ENCODE measurements at places on chromosomes 7 and 10.

- DNase-seq = no peak
Observed at GRCh38 chr7:116315803-116316202, 105.5 kb downstream of the TES start.

DNA sequence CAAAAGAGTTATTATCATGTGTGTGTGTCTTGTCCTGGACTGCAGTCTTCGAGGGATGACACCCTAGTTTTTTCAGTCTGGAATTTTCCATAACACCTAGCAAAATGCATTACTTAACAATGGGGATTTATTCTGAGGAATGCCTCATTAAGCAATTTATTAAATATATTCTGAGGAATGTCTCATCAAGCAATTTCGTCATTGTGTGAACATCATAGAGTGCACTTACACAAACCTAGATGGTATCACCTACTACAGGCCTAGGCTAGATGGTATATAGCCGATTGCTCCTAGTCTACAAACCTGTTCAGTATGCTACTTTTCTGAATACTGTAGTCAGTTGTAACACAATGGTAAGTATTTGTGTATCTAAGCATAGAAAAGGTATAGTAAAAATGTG is 1.1 kb upstream of the STEAP4 start:
- DNase-seq = no peak

DNA sequence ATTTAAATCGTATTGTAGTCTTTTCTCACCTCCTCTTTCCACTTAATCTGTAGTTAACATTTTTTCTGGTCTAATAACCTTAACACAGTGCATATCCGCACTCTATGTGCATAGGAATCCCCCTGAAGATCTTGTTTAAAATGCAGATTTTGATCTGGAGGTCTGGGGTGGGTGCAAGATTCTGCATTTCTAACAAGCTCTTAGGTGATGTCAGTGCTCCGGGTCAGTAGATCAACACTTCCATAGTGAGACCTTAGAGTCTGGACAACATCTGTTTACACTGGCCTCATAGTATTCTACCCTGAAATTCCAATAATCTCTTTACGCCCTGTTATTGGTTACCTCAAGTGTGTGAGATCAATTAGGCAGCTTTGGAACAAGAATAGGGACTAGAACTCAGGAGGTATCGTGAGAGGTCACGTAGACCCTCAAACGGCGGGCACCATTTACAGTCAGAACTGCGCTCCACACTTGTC is 434 bp upstream of the PLEKHA8 start:
- no peak for DNase-seq

GRCh38 chr7:47897831-47898230 is 50.4 kb downstream of the PKD1L1 start:
- DNase-seq = no peak

DNA sequence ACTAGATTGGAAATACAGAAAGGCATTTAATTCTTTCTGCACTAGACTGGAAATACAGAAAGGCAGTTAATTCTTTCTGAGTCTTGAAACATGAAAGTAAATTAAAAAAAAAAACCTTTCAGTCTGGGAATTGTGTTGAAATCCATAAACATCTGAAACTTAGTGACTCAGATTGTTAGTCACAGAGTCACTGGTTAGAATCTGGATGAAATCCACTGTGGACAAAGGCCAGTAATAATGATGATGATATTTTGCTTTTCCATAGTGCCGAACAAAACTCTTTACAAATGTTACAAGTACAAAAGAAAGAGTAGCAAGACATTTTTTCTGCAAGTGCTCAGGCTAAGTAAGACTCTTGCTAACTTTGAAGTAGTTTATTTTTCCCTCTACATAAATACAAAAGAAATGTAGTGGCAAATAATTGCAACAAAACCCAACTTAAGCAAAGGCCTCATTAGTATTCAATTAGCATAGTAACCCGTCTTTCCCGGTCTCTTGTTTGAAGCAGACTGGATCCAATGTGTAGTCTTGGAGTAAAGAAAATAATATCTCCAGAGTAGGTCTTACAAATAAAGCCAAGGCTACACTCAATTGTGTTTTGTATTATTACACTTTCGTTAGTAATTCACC is 5.8 kb upstream of the PRTFDC1 start:
- DNase-seq = peak; percentile 11

- no peak for DNase-seq
Observed at GRCh38 chr7:156566812-156567549, 73.6 kb upstream of the RNF32 start.

GRCh38 chr7:38751416-38751815 is 120.2 kb upstream of the AMPH start:
- no peak for DNase-seq

DNA sequence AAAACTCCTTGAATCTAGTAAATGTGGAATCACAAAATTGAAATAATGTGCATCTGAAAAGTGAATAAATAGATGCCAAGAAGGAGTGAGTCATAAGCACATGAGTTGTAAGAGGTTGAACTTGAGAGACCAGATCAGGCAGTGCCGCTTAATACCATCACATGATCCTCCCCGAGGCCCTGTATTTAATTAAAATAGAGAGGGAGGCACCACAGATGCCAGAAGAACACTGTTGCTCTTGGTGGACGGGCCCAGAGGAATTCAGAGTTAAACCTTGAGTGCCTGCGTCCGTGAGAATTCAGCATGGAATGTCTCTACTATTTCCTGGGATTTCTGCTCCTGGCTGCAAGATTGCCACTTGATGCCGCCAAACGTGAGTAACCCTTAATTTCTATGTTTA is at the start of gene GPNMB:
Gene GPNMB, plus strand, starts transcription at position 221 of the 400 bp plus-strand sequence. Its CDS starts 83 bp downstream, at position 304.
- peak; percentile 45 for DNase-seq

DNA sequence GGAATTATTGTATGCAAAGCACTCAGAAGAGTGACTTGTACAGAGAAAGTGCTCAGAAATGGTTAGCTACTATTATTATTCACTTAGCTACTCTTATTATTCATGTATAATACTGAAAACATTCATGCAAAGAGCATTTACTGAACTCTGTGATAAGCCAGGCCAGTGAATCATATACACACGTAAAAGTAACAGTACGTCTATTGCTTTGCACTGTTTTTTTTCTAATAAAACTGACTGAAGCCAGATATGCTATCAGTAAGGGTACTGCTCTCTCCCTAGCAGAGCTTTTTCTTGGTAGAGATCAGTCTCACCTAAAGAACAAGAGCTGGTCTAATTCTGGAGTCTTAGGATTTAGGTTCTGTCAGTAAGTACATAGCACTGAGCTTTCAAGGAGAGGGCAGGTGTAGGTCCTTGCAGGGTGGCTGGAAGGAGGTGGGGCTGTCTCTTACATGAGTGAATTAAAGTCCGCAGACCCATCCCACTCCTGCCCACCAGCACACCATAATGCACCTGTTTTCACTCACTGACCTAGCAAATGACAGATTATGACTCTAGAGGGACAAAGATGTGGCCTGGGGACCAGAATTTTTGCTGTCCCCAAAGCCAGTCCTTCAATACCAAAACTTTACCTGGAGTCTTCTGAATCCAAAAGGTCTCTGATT is 145.9 kb downstream of the ARID5B start:
- DNase-seq = no peak

DNA sequence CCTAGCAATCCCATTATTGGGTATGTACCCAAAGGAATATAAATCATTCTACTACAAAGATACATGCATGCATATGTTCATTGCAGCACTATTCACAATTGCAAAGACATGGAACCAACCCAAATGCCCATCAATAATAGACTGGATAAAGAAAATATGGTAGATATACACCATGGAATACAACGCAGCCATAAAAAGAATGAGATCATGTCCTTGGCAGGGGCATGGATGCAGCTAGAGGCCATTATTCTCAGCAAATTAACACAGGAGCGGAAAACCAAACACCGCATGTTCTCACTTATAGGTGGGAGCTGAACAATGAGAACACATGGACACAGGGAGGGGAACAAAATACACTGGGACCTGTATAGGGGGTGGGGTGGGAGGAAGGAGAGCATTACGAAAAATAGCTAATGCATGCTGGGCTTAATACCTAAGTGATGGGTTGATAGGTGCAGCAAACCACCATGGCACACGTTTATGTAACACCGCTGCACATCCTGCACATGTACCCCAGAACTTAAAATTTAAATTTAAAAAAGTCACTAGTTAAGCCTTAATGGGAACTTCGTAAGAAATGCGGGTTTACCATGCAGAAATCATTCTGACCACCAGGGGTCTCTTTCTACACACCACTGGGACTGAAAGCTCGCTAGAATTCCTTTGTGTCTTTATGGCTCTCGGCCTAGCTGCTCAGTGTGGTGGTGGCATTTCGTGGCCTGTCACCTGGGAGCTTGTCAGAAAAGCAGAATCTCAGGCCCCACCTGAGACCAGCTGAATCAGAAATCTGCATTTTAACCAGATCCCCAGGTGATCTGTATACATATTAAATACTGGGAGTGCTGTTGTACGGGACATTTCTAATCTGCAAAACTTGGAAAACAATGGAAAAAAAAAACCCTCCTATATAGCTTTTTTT is 9.5 kb downstream of the ANKRD1 start:
- peak; percentile 69 for DNase-seq

- no peak for DNase-seq
Observed at GRCh38 chr10:66834802-66835201, 91.0 kb upstream of the LRRTM3 start.

- DNase-seq = no peak
Observed at GRCh38 chr7:28671526-28671925, 259.2 kb downstream of the CREB5 start.

- no peak for DNase-seq
Observed at GRCh38 chr7:34087892-34088891, 182.9 kb downstream of the BMPER start.

DNA sequence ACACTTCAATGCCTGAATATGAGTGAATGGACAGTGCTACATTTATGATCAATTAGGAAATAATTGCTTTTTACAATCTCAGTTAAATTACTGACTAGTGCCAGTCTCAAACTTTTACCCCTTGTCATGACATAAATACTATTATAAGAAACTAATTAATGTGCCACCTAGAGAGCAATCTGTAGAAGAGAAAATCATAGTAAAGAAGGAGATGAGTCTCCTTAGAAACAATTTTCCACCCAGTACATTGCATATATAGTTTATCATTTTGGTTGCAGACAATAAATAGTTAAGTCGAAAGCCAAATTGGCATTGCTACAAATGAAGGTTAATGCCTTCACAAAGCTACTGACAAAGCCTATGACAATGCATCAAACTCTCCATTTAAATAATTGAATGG is 68.6 kb downstream of the SLC13A1 start:
- DNase-seq = no peak

DNA sequence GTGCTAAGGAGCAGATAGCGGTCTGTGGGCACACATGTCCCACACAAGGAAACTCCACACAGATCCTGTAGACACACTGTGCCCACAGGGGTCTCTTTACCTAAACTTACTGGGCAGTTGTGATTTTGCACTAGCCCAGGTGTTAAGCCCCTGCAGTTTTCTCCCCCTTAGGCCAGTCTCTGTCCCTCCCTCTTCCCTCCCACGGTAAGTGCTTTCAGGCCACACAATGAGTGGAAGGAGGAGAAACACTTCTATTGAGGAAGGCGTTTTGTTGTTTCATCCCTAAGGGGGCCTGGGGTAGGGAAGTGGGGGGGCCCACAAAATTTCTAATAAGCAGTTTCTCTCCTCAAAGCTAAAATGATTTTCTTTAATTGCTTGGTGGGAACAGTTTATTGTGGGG is 51.4 kb downstream of the FBXW4 start:
- DNase-seq = no peak

GRCh38 chr7:70571403-70571934 is 560.5 kb upstream of the GALNT17 start:
- DNase-seq = no peak

DNA sequence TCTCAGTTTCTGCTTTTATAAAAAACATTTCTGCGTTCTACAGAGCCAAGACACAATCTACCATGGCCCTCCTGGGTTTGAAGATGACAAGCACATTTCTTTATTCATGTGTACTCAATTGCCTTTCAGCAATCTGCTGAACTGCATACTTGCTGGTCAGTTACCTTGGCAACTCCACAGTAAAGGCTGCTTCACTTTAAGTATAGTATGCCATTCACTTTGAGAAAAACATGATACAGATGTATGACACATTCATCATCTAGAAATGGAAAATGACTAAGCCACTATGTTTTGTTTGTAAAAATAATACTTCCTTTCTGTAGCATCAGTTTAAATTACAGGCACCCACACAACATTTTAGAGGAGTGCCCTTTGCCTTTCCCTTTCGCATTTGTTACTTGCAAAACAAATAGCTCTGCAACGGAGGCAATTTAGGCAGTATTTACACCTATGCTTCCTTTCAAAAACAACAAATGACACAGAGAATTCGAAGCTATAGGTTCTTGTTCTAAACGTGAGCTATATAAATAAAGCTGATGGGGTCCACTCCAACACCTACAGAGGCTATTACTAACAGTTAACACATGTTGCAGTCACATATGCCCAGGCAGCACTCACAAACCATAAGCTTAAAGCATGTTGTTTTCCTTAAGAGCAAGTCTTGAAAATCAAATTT is 23.5 kb downstream of the SGCE start:
- DNase-seq = no peak

DNA sequence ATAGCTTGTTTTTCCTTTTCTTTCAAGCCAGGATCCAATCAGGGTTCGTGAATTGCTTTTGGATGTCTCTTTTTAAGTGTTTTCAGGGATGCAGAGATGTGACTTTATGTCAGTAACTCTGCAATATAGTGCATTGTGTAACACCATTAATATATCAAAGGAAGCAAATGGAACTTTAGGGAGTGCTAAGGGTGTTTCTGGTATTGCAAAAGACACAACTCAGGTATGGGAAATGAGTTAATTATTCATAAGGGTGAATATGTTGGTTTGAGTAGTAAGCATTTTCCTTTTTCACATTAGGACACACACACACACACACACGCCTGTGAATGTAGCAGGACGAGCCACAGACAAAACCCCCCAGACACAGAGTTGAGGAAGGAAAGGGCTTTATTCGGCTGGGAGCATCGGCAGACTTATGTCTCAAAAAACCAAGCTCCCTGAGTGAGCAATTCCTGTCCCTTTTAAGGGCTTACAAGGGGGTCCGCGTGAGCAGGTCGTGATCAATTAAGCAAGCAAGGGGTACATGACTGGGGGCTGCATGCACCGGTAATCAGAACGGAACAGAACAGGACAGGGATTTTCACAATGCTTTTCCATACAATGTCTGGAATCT is 31.8 kb upstream of the GSDME start:
- DNase-seq = no peak

- no peak for DNase-seq
Observed at GRCh38 chr7:78450706-78451105, 652.1 kb downstream of the PHTF2 start.

GRCh38 chr7:94584113-94584512 is 71.8 kb downstream of the SGCE start:
- peak; percentile 14 for DNase-seq

GRCh38 chr10:51608211-51608610 is 91.2 kb downstream of the CSTF2T start:
- no peak for DNase-seq

GRCh38 chr10:73856261-73856660 is 18.1 kb downstream of the CAMK2G start:
- DNase-seq = no peak

- no peak for DNase-seq
Observed at GRCh38 chr10:133159950-133160825, at the start of gene KNDC1. KNDC1 (plus strand) TSS chr10:133160219; CDS start chr10:133160468, 249 bp downstream.

DNA sequence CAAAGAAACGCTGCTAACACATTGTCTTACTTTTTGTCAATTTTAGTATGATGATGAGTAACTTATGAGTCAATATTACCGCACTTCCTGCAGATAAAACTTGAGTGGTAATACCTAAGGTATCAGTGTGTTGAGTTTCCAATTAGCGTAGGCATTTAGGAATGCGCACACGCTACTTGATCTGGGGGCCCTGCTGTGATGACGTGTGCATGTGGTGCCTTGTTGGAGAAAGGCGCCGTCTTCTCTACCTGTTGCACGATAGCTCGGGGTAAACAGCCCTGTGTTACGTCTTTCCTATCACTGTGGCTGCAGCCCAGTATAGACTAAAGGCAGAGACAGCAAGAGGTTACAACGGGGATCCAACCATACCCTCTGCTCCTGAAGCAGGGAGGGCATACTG is 476.8 kb upstream of the ADARB2 start:
- DNase-seq = no peak

All from gastrocnemius medialis (tissue), 4 donors.